SJSA1 (cell line): ENCODE measurements at places on chromosomes 3 and 15.
A peak's percentile ranks its signal among the peaks of the same experiment; 100 is the strongest.

- H3K4me1 ChIP-seq: no peaks in the 10 kb centered on the region
- H3K36me3 ChIP-seq: no peaks in the 10 kb centered on the region
- no peak overlapping the region for H3K4me3 ChIP-seq
- no peaks in the 10 kb centered on the region for H3K27me3 ChIP-seq
These were observed 30.8 kb downstream of the HDC start for GRCh38 chr15:50234764-50235163.

DNA sequence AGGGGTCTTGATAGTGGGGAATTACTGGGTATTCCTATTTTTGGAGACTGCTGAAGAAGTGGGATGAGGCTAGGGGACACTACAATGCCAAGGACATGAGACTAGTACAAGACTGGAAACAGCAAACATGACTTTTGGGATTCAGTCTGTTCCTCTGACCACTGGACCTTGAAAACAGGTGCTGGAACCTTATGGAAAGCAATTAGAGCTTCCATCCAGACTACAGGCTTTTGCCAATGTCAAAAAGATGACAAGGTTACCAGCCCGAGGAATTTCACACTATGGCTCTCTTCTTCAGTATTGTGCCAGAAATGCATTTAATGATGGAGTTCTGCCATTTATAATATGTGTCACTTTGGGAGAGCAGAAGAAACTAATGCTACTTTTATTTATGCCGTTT, 282.6 kb downstream of the GAP43 start:
- no peaks in the 10 kb centered on the region for H3K27me3 ChIP-seq
- no peak overlapping the region for H3K4me3 ChIP-seq
- no peak overlapping the region for H3K27ac ChIP-seq
- no peak for DNase-seq
- H3K36me3 ChIP-seq: no peaks in the 10 kb centered on the region
- no peaks in the 10 kb centered on the region for H3K4me1 ChIP-seq

DNA sequence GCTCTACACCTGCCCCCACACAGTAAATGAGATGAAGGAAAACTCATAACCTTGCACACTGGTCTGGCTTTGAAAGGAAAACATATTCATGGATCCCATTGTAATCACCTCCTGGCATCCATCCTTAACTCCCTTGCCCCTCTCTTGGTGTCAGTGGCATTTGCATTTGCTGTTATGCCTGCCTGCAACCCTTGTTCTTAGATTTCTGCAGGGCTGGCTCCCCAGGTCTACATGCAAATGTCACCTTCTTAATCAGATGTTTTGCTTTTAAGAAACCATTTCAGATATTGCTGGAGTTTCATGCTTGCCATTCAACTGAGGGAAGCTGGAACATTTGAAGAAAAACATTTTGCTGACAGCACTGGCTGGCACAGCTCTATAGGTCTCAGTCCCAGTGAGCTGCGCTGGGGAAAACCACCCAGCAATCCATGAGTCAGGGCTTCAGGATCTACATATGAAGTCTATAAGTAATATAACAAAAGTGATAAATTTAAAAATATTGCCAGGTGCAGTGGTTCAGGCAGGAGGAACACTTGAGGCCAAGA, 19.1 kb downstream of the LRRC2 start:
- no peak overlapping the region for H3K4me3 ChIP-seq
- no peak for DNase-seq

DNA sequence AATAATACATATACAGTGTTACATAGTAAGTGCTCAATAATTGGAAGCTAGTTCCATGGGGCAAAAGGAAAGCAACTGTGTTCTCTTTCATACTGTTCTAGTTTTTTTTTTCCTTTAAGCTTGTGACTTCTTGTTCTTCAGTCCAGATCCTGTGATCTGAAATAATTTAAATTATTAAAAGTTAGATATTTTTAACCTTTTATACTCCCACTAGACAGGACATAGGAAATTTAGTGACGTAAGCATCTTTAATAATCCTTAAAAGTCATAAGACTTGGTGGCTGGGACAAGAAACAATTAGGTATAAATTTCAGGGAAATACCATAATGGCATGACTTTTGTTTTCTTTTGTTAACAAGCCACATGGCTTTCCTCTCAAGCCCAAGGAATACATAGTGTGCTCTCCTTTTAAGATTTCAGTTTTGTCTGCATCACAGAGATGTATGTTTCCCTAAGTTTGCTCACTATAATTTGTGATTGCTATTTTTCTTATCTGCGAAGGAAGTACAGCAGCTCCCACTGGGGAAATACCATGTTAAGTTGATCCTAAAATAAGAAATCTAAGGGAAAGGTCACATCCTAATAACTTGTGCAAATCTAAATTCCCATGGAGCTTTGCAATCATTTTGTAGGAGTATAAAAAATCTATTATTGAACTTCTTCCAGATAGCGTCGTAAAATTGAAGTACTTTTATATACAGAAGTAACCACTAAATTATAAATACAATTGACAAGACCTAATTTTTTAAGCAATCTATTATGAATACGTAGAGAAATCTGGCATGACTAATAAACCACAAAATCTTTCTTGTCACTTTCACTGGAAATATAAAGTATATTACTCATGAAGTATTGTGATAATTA, 30.1 kb downstream of the PPARG start:
- H3K4me3 ChIP-seq: no peak overlapping the region
- no peak for DNase-seq
- no peaks in the 10 kb centered on the region for H3K4me1 ChIP-seq
- H3K27ac ChIP-seq: no peak overlapping the region
- H3K36me3 ChIP-seq: no peaks in the 10 kb centered on the region

DNA sequence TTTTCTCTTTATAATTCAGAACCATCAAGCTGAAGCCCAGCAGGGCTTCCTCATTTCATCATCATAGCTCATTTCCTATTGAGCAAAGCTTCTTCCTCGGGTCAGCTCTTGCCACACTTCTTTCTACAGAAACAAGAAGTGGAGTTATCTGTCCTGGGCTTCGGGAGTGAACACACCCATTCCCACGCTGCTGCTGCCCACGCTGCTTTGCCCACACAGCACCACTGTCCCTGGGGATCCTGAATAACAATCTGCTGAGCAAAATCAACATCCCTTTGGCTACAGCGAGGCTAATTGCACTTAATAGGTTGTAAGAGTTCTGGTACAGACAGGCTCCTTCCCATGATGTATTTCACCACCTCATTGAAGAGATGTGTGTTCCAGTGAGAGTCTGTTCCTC, 23.7 kb downstream of the CEP19 start:
- no peaks in the 10 kb centered on the region for H3K27me3 ChIP-seq
- H3K36me3 ChIP-seq: no peaks in the 10 kb centered on the region
- no peak for DNase-seq
- H3K4me3 ChIP-seq: no peak overlapping the region
- H3K4me1 ChIP-seq: 0 out of 2 replicates have a peak, but pooled peaks cover 3% of the 10 kb centered on the region
- no peak overlapping the region for H3K27ac ChIP-seq

- H3K36me3 ChIP-seq: no peaks in the 10 kb centered on the region
- H3K27ac ChIP-seq: no peak overlapping the region
- H3K4me1 ChIP-seq: no peaks in the 10 kb centered on the region
- no peaks in the 10 kb centered on the region for H3K27me3 ChIP-seq
- DNase-seq: no peak
These were observed 40.3 kb upstream of the TBC1D5 start for GRCh38 chr3:17782751-17783150.

GRCh38 chr3:178382449-178383061, 153.7 kb upstream of the KCNMB2 start:
- H3K4me3 ChIP-seq: no peak overlapping the region
- peak; percentile 42 for DNase-seq
- peaks cover 14% of the 10 kb centered on the region for H3K4me1 ChIP-seq
- 0 out of 2 replicates have a peak overlapping the region, but pooled peaks have one; percentile 8 for H3K27ac ChIP-seq
- H3K27me3 ChIP-seq: no peaks in the 10 kb centered on the region
- H3K36me3 ChIP-seq: no peaks in the 10 kb centered on the region

DNA sequence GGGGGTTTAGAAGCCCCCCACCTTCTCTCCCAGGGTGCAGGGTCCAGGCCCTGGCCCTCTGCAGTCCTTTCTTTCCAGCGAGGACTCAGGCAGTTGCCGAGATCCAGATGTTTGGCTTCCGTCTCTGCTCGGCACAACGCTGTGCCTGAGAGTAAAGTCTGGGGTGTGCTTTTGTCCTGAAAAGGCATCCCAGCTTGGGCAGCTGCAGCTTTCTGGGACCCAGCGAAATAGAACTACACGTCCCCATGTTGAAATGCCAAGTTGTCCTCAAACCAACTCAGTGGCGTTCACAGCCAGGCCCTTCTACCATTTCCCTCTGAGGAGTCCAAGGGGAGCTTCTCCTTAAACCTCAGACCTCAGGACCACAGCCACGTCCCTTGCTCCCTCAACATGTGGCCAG, 23.1 kb downstream of the FGD5 start:
- no peaks in the 10 kb centered on the region for H3K4me1 ChIP-seq
- DNase-seq: no peak
- H3K27ac ChIP-seq: no peak overlapping the region
- H3K27me3 ChIP-seq: peaks cover 10% of the 10 kb centered on the region
- H3K36me3 ChIP-seq: no peaks in the 10 kb centered on the region

- H3K27me3 ChIP-seq: no peaks in the 10 kb centered on the region
- peak overlapping the region; percentile 82 for H3K27ac ChIP-seq
- H3K4me1 ChIP-seq: peaks cover 6% of the 10 kb centered on the region
- H3K4me3 ChIP-seq: peak overlapping the region; percentile 68
These were observed 842 bp upstream of the U2SURP start for GRCh38 chr3:143000528-143000927.

DNA sequence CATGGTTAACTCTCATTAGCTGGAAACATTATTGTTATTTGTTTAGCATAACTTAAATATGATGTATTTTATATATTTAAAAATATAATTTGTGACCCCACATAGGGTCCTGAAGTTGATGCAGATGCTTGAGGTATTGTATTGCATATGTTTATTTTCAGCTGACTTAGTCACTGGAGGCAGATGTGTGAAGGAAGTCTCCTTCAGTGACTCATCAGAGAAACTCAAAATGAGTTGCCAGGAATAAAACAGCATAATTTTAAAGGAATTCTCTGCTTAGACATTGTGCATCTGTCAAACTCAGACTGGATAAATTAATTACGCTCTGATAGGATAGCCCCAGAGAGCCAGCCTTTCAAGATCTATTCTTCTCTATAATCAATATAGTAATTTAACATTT, 7.9 kb upstream of the OR4F6 start:
- H3K36me3 ChIP-seq: no peaks in the 10 kb centered on the region
- H3K27me3 ChIP-seq: no peaks in the 10 kb centered on the region
- H3K27ac ChIP-seq: peak overlapping the region; percentile 73
- peaks cover 37% of the 10 kb centered on the region for H3K4me1 ChIP-seq

GRCh38 chr15:49383266-49383665, 39.8 kb upstream of the FGF7 start:
- no peak overlapping the region for H3K4me3 ChIP-seq
- no peaks in the 10 kb centered on the region for H3K27me3 ChIP-seq

- peaks cover 49% of the 10 kb centered on the region for H3K4me1 ChIP-seq
- no peaks in the 10 kb centered on the region for H3K27me3 ChIP-seq
These were observed 78.8 kb downstream of the FBN1 start for GRCh38 chr15:48566668-48567067.

DNA sequence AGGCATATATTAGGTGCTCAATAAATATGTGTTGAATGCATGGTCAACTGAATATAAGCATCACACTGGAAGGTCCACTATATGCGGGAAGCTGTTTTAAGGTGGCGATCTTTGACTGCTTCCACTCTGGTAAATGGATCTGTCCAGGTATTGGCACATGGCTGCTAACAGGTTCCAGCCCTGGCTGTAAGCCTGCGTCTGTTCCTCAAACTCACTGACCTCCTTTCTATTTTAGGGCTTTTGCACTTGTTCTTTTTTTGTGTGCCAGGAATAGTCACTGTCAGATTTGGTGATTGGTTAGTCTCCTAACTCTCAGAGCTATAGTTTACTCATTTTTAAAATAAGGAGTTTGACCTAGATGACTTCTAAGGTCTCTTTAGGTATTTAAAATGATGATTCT, 46.2 kb downstream of the ADAMTSL3 start:
- no peaks in the 10 kb centered on the region for H3K27me3 ChIP-seq
- H3K4me1 ChIP-seq: peaks cover 18% of the 10 kb centered on the region
- DNase-seq: no peak
- no peak overlapping the region for H3K27ac ChIP-seq

GRCh38 chr15:77014132-77015081, 19.5 kb downstream of the PSTPIP1 start:
- no peak overlapping the region for H3K4me3 ChIP-seq
- no peaks in the 10 kb centered on the region for H3K27me3 ChIP-seq

GRCh38 chr3:53843195-53844177, 2.7 kb downstream of the CHDH start:
- H3K36me3 ChIP-seq: no peaks in the 10 kb centered on the region
- H3K4me1 ChIP-seq: peaks cover 11% of the 10 kb centered on the region
- H3K4me3 ChIP-seq: no peak overlapping the region
- H3K27me3 ChIP-seq: peaks cover 34% of the 10 kb centered on the region
- H3K27ac ChIP-seq: no peak overlapping the region

DNA sequence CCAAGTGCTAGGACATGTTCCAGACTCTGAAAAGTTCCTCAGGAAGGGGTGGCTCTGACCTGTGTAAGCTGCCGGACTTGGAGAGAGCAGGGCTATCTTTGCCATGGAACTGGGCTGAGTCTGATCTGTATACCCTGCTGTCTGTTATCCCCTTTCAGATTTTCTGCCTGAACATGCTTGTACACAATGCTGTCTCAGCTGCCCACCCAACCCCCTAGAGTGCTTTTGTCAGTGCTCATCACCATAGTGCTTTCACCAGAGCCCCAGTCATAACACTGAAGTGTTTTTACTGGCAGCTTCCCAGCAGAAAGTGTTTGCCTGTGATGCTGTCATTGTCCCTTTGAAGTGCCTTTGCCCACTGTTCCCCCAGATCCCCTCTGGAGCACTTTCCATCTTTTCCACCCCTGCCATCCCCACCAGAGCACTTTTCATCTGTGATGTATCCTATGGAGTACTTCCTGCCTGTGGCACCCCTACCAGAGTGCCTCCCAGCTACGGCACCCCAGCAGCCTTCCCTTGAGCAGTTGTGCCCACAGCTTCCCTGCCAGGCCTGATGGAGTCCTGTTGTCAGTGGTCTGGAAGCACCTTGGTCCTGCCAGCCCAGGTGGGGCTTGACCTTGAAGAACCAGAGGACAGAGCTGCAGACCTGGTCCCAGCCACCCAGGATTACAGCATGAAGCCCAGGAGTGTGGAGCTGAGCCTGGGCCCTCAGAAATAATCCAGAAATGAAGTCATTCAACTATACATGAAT, 397.7 kb downstream of the DIPK2A start:
- no peaks in the 10 kb centered on the region for H3K27me3 ChIP-seq
- no peak overlapping the region for H3K4me3 ChIP-seq
- no peak for DNase-seq
- no peaks in the 10 kb centered on the region for H3K4me1 ChIP-seq

GRCh38 chr3:127137113-127137512, 55.8 kb upstream of the PRR23E start:
- H3K27me3 ChIP-seq: peaks cover 36% of the 10 kb centered on the region
- no peak overlapping the region for H3K27ac ChIP-seq
- H3K36me3 ChIP-seq: no peaks in the 10 kb centered on the region

GRCh38 chr15:45734260-45734711, 99.5 kb downstream of the SQOR start:
- H3K27me3 ChIP-seq: no peaks in the 10 kb centered on the region
- H3K4me3 ChIP-seq: no peak overlapping the region
- no peak overlapping the region for H3K27ac ChIP-seq
- H3K4me1 ChIP-seq: no peaks in the 10 kb centered on the region
- no peaks in the 10 kb centered on the region for H3K36me3 ChIP-seq

- DNase-seq: no peak
- H3K27me3 ChIP-seq: no peaks in the 10 kb centered on the region
- no peaks in the 10 kb centered on the region for H3K4me1 ChIP-seq
- H3K4me3 ChIP-seq: no peak overlapping the region
- H3K36me3 ChIP-seq: no peaks in the 10 kb centered on the region
These were observed 13.8 kb downstream of the TMEM266 start for GRCh38 chr15:76073554-76073953.

- no peaks in the 10 kb centered on the region for H3K36me3 ChIP-seq
- no peak for DNase-seq
- no peak overlapping the region for H3K4me3 ChIP-seq
- H3K27ac ChIP-seq: no peak overlapping the region
These were observed 17.0 kb downstream of the SOX2 start for GRCh38 chr3:181728470-181729340.
